ENCODE measurements at places on chromosomes 1 and 21.

- DNase-seq: peak; percentile 83
Observed at GRCh38 chr21:15065392-15066122, 757 bp upstream of the NRIP1 start.

DNA sequence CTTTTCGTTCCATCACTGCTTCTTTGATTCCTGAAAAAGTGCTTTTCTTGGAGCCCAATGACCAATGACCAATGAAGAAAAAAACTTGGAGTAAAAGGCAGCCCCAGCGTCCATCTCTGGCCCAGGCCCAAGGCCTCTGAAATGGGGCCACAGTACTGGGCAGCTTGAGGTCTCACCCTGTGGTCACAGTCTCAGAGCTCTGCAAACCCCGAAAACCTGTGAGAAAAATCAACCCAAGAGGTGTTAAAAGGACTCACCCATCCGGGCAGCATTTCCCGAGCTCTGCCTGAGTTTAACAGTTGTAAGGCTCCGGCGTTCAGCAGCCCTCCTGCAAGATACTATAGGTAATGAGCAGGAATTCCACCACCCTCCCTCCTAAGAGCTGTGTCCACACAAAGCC is 2.1 kb upstream of the EFHD2 start:
- DNase-seq: no peak

GRCh38 chr1:201945863-201946223 is 505 bp downstream of the LMOD1 start:
- no peak for DNase-seq

GRCh38 chr1:24745711-24746413 is 615 bp downstream of the CLIC4 start:
- peak; percentile 70 for DNase-seq

DNA sequence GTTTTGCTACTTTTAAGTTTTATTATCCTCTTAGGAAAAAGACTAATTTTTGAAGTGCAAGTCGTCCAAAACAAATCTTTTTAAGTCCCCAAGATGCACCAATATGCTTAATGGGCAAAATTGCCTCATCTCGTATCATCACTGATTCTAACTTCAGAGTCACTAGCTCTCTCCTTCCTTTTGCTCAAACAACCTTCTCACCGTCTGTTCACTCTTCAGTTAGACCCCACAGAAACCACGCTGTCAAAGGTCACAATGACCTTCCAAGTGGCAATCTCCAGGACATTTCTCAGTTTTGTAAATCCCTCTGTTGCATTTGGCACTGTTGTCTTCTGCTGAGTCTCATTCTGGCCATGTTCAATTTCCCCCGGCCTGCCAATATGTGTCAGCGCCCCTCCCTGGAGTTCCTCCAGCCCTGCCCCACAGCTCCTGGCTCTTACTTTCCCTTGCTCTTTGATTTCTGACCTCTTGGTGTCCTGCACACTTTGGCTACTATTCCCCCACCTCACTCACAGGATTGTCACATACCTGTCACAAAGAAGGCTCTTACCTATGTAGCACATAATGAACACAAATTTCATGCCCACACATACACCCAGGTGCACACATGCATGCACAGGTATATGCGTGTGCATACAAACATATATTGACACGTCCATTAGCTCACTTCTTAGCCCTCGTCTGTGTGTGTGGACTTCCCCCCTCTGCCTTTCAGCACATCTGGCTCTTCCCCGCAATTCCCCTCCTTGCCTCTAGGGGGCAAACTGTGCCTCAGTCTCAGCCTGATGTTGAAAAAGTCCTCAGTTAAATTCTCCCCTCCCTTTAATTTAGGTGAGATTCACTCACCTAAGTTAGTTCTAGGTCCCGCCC is 354.0 kb upstream of the DUSP10 start:
- no peak for DNase-seq

- DNase-seq: no peak
Observed at GRCh38 chr1:162930976-162931560, 70.1 kb upstream of the CCDC190 start.
